ENCODE measurements at places on chromosomes 6 and 20. TPM values are rescaled to one million over a fixed set of nuclear protein-coding genes. Genes with fewer than 3 reads are reported as not detected.

The MYCT1 gene
- total RNA-seq, result not detected

GRCh38 chr20:38962928-38963401 lies 821 bp downstream of the DHX35 start:
- peak overlapping the region; percentile 95 for H3K27ac ChIP-seq
- H3K4me3 ChIP-seq, result peak overlapping the region; percentile 95
- DNase-seq, result no peak
- H3K27me3 ChIP-seq, result no peaks in the 10 kb centered on the region
- peaks cover 12% of the 10 kb centered on the region for H3K36me3 ChIP-seq

- peak; percentile 85 for DNase-seq
- peak overlapping the region; percentile 98 for H3K4me3 ChIP-seq
- peaks cover 35% of the 10 kb centered on the region for H3K4me1 ChIP-seq
- H3K27ac ChIP-seq, result peak overlapping the region; percentile 93
- H3K36me3 ChIP-seq, result peaks cover 10% of the 10 kb centered on the region
- H3K27me3 ChIP-seq, result peaks cover 2% of the 10 kb centered on the region
Measured at GRCh38 chr6:43771858-43772680, 2.1 kb downstream of the VEGFA start.

GRCh38 chr20:54219751-54220426 lies 12.0 kb downstream of the PFDN4 start:
- no peak overlapping the region for H3K4me3 ChIP-seq
- DNase-seq, result no peak
- H3K27ac ChIP-seq, result no peak overlapping the region
- H3K27me3 ChIP-seq, result no peaks in the 10 kb centered on the region
- peaks cover 6% of the 10 kb centered on the region for H3K36me3 ChIP-seq
- H3K4me1 ChIP-seq, result peaks cover 17% of the 10 kb centered on the region

The TPD52L1 gene
- not detected for total RNA-seq

The BACH2 gene
- total RNA-seq, result 61.7 TPM

The C20orf204 gene
- total RNA-seq, result 9.7 TPM

DNA sequence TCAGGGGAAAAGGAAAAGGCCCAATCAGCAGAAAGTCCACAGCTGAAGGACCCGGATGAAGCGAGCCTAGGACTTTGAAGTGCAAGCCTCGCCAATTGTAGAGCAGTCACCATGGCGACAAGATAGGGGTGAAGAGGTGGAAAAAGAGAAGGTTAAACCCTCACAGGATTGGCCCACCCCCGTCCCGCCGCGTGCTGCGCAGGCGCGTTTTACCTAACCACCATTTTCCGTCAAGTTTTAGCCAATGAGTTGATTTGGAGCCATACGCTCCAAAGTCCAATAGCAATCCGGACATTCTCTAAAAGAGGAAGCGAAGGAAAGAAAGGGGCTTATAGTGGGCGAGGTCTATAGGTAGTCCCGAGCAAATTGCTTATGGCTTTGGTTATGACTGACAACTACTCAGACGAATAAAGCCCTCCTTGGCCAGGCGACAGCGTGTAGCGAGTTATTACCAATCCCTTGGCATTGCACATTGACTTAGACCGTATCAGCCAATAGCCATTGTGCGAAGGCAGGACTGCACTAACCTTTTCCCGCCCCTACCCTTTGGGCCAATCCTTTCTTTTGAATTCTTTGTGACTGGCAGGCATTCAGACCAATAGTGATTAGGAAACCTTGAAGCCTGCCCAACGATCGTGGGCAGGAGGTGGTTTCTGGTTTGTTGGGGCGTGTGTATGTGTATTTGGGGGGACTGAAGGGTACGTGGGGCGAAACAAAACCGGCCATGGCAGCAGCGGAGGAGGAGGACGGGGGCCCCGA lies at the start of gene RNF5:
Gene RNF5 (plus strand): TSS at position 618 of the 759 bp plus-strand sequence. CDS start 107 bp downstream, at position 725.
- peak within 1 kb of the TSS; percentile 97 for H3K4me3 ChIP-seq
- peaks cover 52% of the 10 kb centered on the region for H3K4me1 ChIP-seq
- H3K27ac ChIP-seq, result peak within 1 kb of the TSS; percentile 98
- DNase-seq, result peak; percentile 82
- peaks cover 18% of the 10 kb centered on the region for H3K36me3 ChIP-seq

GRCh38 chr6:30481211-30481964 lies 7.9 kb upstream of the HLA-E start:
- H3K4me3 ChIP-seq, result peak overlapping the region; percentile 34
- peaks cover 18% of the 10 kb centered on the region for H3K4me1 ChIP-seq
- no peak overlapping the region for H3K27ac ChIP-seq
- peaks cover 71% of the 10 kb centered on the region for H3K27me3 ChIP-seq

DNA sequence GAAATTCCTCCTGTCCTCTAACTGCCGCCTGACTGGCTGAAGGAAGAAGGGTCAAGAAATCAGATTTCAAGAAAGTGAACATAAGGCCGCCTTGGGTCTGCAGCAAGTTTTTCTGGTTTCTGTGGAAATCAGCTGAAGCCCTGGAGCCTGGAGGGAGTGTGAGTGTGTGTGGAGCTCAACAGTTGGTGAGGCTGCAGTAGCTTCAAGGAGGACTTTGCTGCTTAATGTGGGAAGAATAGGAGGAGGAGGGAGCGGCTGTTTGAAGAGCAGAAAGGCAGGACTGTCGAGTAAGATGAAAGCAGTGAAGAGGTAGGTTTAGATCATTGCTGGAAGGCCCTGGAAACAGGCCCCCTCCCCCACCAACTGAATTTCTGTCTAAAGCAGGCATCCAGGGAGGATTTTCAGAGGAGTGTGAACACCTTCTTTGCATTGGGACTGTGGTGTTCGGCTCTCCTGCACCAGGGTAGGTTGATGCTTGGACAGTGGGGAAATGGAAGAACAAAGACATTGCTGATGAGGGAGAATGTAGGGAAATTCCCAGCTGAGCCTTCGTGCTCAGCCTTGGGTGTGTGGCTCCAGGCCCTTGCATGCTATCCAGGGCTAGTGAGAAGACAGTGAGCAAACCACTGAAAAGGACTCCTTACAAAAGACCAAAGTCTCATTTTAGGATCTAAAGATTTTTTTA lies 79.5 kb upstream of the VSTM2L start:
- DNase-seq, result no peak
- H3K4me3 ChIP-seq, result no peak overlapping the region
- H3K36me3 ChIP-seq, result peaks cover 5% of the 10 kb centered on the region
- no peaks in the 10 kb centered on the region for H3K4me1 ChIP-seq

- H3K27ac ChIP-seq, result no peak within 1 kb of the TSS
- H3K4me3 ChIP-seq, result peak within 1 kb of the TSS; percentile 73
- peaks cover 74% of the 10 kb centered on the region for H3K27me3 ChIP-seq
- peak; percentile 45 for DNase-seq
Measured at GRCh38 chr6:112253841-112254816, at the start of gene LAMA4. Gene LAMA4 (minus strand): TSS chr6:112254567. CDS start chr6:112254150, 417 bp downstream.

The TPD52L2 gene
- total RNA-seq, result 37.9 TPM

The MOXD1 gene
- total RNA-seq, result not detected

The CAP2 gene
- total RNA-seq, result not detected

DNA sequence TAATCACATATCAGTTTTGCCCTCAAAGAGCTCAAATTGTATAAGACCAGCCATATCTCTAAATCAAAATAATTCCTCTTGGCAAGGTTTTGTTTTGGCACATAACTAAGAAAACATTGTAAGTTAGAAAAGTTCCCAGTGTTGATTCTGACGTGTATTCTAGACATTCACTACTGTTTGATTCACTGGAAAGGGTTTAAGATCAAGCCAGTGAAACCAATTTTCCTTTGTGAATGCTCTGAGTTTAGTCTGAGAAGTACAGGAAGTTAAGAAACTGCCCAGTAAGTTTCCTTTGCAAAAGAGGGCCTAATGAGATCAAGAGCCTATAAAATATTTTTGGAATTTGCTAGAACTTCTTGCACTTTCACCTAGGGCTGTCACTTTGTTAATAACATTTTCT lies 143.0 kb downstream of the FNDC1 start:
- H3K4me3 ChIP-seq, result no peak overlapping the region
- H3K27ac ChIP-seq, result no peak overlapping the region
- DNase-seq, result no peak
- H3K36me3 ChIP-seq, result no peaks in the 10 kb centered on the region
- H3K4me1 ChIP-seq, result no peaks in the 10 kb centered on the region

The MYB gene
- total RNA-seq, result 8.8 TPM

DNA sequence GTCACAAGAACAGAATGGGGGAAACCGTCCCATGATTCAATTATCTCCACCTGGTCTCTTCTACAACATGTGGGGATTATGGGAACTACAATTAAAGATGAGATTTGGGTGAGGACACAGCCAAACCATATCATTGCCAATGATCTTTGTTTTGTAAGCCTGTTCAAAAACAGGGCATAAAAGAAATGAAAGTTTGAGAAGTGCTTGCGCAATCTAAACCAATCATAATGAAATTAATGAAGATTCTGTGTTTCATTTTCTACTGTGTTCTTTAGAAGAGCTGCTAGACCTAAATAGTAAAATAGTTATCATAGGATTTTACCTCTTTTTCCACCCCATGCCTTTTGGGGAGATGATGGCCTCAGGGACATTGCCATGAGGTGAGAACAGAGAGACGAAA lies 761.3 kb downstream of the HDGFL1 start:
- no peak overlapping the region for H3K27ac ChIP-seq
- no peaks in the 10 kb centered on the region for H3K4me1 ChIP-seq
- H3K27me3 ChIP-seq, result no peaks in the 10 kb centered on the region
- H3K4me3 ChIP-seq, result no peak overlapping the region

DNA sequence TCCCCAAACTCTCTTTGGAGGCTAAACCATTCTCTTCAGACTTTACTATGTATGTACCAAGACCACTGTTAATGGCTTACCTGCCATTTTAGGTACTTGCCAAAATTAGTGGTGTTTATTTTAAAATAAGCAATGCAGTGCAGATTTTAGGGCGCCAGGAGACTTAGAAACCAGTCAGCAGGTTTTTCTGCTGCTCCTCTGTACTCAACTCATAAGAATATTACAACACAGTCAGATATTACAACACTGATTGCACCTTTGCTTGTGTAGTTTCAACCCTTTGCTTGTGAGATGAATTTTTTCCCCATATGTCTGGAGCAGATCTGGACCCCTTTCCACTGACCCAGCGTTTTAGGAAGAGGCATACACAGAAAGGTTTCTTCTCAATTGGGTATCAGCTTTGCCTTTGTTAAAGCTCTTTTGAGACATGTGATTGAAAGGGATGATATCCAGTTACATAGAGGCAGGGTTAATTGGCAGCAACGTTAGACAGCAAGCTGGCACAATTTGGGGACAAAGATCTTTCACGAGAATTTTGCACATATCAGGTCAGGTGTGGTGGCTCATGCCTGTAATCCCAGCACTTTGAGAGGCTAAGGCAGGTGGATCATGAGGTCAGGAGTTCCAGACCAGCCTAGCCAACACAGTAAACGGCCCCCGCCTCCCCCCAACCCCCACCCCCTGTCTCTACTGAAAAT lies 6.2 kb downstream of the TTPAL start:
- no peak for DNase-seq
- no peak overlapping the region for H3K4me3 ChIP-seq
- peaks cover 9% of the 10 kb centered on the region for H3K4me1 ChIP-seq
- H3K27me3 ChIP-seq, result no peaks in the 10 kb centered on the region

GRCh38 chr6:39803872-39804271 lies 11.7 kb downstream of the DAAM2 start:
- no peaks in the 10 kb centered on the region for H3K4me1 ChIP-seq
- H3K4me3 ChIP-seq, result no peak overlapping the region
- no peak for DNase-seq
- H3K36me3 ChIP-seq, result no peaks in the 10 kb centered on the region
- no peak overlapping the region for H3K27ac ChIP-seq
